ENCODE measurements at places on chromosomes 16 and 17.

GRCh38 chr17:80138856-80139426, 8.0 kb downstream of the EIF4A3 start:
- no peak for ATAC-seq

DNA sequence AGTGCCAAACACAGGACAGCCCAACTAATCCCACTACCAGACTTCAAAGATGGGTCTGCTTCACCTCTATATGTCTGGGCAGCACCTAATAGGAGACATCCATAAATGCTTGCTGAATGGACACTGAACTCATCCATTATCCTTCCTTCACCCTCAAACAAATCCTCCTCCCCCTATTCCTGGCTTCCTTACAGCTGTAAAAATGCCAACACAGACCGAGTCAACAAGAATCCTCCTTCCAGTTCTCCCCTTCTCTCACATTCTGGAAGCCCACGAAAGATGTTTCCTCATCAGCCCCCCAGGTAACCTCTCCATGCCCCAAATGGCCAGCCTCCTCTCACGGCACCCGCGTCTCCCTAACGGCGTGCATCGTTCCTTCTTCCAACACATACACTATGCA, 12.3 kb downstream of the PELP1 start:
- ATAC-seq, result no peak

GRCh38 chr16:19506965-19507364, 14.9 kb downstream of the GDE1 start:
- ATAC-seq, result no peak

DNA sequence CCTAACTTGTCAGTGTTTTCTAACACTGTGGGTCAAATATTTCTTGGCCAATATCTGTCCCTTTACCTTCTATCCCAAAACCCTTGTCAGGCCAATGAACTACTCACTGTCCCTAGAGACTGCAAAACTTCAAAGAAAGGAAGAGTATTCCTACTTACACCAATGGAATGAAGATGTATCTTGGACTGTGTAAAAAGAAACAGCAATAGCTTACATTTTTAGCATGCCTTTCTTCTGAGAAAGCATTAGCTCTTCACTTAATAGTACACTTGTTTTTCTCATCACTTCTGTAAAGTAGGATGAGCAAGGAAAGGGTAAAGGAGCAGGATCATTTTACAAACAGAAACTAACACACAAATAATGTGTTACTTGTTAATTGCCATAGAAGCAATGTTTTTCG, 73.9 kb downstream of the STH start:
- ATAC-seq, result no peak

GRCh38 chr17:45719335-45720071, 64.6 kb upstream of the CRHR1 start:
- ATAC-seq, result peak; percentile 63

- no peak for ATAC-seq
Observed at GRCh38 chr16:17989255-17989654, 347.3 kb downstream of the NPIPA8 start.

DNA sequence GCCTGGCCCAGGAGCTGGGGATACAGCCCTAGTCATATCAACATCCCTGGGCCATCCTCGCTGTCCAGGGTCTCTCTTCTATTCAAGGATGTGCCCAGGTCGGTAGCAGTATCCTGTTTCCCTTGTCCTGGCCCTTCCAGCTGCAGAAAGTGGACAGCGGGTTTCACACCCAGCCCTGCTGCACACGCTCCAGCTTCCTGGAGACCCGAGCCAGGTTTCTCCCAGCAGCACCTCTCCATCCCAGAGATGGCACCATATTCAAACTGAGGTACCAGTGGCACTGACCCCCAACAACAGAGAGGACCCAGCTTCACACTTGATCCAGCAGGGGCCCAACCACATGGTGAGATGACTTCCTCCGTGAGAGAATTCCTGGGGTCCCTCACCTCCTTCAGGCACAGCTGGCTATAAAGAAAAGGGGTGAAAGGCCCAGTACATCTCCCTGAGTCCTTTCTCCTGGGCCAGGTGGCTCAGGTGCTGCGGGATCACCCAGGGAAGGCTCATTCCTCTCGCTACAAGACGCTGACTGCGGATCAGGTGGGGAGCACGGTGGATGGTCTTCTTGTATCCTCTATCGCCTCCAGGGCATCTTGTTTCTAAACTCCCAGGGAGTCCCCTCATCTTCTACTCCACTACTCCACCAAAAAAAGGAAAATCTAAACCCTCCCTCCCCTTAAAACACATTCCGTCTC, 1.4 kb downstream of the CUEDC1 start:
- no peak for ATAC-seq

- no peak for ATAC-seq
Observed at GRCh38 chr16:8583199-8583598, 7.1 kb downstream of the TMEM114 start.

GRCh38 chr17:42338427-42338985, 49.7 kb downstream of the STAT3 start:
- no peak for ATAC-seq

- no peak for ATAC-seq
Observed at GRCh38 chr17:45577571-45578279, 87.2 kb upstream of the PLEKHM1 start.

- ATAC-seq, result no peak
Observed at GRCh38 chr16:18788828-18789514, 1.2 kb downstream of the RPS15A start.

- ATAC-seq, result no peak
Observed at GRCh38 chr16:10906914-10907756, 30.1 kb downstream of the CIITA start.

DNA sequence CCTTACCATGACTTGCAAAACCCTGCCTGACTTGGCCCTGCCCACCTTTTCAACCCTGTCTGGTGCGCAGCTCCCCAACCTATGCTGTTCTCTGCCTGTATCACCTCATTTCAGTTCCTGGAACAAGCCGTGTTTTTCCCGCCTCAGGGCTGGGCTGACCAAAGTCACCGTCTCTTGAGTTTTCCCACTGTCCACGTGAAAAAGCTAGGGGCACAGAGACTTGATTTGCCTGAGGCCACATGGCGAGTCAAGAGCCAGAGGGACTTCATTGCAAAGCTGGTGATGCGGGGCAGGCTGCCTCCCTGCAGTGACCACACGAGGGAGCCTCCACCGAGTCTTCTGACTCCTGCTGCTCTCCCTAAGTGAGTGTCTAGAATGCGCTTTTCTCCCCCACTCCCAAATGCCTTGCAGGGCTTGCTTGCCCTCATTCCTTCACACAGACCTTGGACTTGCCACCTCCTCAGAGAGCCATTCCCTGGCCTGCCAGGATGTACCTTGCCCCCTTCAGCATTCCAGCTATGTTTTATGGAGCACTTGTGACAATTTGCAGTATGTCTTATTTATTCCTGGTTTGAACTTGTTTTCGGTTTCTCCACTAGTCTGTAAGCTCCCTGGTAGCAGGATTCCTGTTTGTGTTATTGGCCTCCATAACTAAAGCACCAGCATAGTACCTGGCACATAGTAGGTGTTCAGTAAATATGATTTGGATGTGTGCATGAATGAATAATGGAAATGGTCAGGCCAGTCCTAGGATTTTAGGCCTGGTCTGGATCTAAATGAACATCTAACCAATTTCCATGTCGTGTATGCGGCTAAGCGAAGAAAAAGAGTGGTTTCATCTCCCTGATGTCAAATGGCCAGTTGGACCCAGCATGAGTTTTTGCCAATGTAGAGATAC, 252.3 kb downstream of the SNX29 start:
- peak; percentile 73 for ATAC-seq

- ATAC-seq, result no peak
Observed at GRCh38 chr17:80045703-80046102, 9.3 kb downstream of the CCDC40 start.

GRCh38 chr17:39183720-39184119, 13.7 kb downstream of the CACNB1 start:
- ATAC-seq, result no peak
